Stimulated activated CD8-positive, alpha-beta memory T cell treated with anti-CD3 and anti-CD28 coated beads, Interleukin-15, amount 100 ng/mL, for 48 hours (primary cell): ENCODE measurements at places on chromosomes 2 and 18.

- DNase-seq = no peak
Measured at GRCh38 chr2:41420219-41420618, 627.6 kb upstream of the PKDCC start.

DNA sequence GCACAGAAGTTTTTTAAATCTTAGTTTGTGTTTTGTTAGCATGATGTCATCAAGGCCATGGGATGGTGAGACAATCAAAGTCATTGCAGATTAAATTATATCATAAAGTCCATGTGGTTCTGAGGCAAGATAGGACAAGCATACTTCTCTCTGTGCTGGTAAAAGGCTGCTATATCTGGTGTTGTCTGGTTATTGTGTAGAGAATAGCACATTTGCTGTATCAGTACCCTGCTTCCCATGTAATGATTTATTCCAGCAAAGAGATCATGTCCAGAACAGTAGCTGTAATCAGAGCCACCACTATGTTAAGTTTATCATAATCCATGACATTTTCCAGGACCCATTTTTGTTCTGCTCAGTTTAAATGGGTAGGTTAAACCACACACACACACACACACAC is 123.0 kb downstream of the TTC27 start:
- no peak for DNase-seq

DNA sequence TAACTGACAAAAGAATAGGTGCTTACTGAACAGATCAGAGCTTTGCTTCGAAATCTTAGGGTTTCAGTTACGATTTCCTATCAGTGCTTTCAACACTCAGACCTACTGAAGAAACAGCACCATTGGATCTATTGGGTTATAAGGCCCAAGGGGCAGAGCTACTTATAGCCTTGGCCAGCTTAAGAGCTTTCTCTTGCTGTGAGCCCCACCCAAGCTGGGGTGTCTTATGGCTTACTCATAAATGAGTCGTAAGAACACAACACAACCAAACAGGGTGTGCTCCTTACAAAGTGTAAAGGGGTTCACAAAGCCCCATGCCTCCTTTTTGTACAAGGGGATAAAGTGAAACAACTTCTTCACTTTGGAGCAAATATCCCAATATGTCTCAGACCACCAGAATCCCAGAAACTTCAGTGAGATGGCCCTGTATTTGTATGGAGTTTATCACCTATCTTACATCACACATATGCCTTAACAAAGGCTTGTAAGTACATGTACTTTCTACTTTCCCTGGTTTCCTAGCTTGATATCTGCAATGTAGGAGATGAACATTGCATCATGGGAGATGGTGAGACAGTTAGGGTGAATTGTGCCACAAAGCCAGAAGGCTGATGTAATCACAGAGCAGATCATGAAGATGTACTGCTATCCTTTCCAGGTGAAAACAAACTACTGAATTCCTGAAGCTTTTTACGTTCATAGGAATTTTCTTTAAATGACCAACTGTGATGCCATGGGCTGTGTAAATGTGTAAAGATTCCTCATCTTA is 115.5 kb upstream of the GLI2 start:
- DNase-seq = no peak

DNA sequence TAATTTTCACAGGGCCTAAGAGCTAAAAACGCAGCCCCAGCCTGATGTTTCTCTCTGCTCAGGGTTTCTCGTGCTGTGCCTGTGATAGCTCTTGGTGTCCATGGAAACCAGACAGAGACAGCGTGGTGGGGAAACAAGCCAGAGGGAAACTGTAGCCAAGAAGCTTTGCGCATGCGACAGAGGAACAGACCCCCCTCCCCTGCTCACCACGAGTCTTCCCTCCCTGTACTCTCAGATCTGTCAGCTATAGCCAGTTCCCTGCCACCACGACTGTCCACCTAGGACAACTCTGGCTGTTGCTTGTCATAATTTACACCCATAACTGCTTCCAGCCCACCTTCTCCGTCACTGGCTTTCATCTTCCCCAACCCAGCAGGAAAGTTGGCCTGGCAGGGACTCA is 13.2 kb upstream of the DNAJC27 start:
- no peak for DNase-seq

DNA sequence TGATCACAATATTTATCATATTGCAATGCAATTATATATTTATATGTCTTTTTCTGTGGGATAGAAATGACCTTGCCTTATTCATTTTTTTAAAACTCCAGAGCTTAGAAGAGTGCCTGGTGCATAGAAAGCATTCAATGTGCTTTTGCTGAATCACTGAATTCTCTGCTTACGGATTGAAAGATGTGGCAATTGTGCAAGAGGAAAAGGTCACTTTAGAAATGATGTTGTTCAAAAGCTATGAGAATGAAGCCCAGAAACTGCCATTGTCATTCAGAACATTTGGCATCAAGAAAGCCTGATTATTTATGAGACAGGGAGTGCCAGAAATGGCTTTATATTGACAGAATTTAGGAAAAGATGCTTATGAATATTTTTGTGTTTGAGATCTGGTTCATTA is 678.6 kb upstream of the CDH2 start:
- DNase-seq = no peak

- peak; percentile 0 for DNase-seq
Measured at GRCh38 chr18:41745166-41746049, 209.6 kb upstream of the PIK3C3 start.

DNA sequence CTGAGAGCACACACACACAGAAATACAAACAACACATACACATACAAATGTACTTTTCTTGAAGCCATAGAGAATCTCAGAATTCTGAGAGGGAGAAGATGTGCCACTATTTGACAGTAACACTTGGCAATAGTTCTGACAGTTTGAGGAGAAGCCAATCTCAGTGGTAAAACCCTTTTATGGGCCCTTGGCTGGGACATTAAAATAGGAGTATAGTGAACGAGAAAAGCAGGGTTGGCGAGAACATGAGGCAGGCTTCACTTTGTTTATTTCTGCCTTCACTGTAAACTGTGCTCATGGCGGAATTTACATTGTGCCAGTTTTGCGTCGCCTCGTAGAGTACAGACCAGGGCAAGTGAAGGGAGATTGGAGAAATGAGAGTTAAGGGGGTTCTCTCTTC is 449.4 kb upstream of the POU3F3 start:
- no peak for DNase-seq

DNA sequence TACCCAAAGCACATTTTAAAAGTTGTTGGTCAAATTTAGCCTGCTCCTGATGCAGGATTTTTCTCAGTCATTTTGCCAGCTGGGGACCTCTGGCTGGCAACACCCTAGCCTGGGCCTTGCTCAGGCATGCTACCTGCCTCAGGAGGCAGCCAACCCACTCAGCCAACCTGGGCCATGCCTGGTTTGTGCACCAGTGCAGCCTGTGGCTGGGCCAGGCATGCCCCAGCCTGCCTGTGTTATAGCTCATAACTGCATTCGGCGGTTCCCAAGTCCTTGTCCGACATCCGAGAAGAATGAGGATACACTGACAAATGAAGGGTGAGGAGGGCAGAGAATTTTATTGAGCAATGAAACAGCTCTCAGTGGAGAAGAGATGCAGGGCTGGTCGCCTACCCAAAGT is 608.0 kb downstream of the SUCLG1 start:
- no peak for DNase-seq

DNA sequence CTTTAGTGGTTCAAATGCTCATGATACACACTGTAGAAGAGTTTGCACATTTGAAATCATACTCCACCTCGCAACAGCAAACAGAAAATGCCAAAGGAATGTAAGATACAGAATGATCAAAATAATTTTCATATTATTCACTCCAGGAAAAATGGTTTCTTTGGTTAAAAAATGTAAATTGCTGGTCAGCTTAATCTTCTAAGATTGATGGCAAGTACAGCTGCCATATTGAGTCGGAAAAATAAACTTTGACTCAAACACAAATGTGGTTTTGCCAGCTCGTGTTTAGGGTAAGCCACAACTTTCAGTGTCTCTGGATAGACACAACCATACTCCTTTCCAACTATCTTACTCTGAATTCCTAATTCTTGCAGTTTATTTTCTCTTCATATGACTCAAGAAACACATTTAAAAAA is 154.9 kb upstream of the SMIM21 start:
- no peak for DNase-seq

DNA sequence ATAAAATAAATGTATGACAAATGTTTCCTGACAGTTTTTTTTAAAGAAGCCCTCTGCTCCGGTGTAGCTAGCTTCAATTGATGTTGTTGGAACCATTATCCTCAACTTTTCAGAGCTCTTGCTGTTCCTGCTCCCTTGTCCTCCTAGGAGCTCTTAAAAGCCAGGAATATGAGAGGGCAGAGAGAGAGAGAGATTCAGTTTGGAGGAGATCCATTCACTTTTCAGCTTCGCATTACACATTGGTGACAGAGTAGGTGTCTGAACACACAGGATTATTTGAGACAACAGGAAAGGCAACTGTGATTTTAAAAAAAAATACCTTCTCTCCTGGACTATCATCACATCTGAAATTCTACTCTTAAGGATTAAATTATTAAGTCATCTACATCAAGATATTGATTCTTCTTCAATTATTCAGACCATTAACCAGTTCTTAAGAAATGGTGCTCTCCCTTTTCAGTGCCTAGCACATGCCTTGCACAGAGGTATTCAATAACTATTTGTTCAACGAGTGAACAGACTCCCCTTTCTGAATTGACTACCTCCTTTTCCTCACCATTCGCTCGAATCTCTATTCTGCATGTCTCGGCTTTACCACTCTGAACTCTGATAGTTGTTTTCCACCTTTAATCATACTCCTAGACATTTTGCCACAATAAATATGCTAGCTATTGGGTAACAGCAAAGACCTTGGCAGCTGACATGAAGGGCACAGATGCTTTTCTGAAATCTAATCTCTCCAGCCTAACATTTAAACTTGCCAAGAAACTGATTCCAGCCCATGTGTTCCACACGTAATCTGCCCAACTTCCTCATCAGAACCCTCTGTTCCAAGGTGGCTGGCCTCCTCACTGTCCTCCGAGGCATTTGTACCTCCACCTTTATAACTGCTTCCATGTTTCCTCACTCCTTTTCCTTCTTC is 28.6 kb upstream of the SLC35F5 start:
- no peak for DNase-seq

DNA sequence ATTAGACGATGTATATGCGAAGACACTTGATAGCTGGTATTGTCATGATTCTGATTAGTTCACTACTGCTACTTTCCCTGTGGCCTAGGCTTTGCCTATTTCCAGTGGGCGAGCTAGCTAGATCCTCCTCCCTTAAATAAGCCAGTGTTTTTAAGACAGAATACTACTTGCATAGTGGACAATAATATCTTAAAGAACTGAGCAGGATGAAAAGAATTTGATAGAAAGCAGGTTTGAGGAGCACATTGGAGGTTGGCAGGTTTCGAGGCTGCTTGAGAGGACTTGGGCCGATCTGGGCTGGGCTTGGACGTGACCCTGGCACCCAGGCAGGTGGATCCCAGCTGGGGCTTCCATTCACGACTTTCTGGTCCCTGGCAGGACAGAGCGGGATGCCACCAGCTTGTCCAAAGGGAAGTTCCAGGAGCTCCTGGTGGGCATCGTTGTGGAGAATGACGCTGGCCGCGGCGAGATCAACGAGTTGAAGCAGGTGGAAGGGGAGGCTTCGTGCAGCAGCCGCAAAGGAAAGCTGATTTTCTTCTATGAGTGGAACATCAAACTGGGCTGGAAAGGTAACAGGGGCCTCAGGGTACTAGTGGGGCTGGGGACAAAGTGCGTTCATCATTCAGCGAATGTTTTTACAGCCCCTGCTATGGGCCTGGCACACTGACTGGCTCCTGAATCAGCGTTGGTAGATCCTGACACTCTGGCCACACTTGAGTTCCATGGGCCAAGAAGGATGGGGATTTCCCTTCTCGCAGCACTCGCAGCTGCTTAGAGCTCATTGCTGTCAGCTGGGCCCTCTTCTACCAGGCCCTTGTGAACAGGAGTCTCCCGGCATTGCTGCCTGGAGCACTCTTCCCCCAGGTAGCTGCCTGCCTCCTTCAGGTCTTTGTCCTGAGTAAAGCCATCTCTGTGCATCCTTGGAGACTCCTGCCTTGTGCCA is 16.9 kb downstream of the C2orf74 start:
- no peak for DNase-seq

DNA sequence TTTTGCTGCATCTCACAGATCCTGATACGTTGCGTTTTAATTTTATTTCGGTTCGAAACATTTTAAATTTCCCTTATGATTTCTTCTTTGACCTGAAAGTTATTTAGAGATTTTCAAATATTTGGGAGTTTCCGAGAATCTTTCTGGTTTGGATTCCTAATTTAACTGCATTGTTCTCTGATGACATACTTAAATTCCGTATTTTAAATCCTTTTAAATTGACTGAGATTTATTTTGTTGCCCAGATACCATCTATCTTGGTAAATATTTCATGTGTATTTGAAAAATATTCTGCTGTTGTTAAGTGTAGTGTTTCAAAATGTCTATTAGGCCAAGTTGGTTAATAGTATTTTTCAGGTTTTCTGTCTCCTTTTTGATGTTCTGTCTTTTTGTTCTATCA is 37.7 kb downstream of the MROH2A start:
- DNase-seq = no peak

DNA sequence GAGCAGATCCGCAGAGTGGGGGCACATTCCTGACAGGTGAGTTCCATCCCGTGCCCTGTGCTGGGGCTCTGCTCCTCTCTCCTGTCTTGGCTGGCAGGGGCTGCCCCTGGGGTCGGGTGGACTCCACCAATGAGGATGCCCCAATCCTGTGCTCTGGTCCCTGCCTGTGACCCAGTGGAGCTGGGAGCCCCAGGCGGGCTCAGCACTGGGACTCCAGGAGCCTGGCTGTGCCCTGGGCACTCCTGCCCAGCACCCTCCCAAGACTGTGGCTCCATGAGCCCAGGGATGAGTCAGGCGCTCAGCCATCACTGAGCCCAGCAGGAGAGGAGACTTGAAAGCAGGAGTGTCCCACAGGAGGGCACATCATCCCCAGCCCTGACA is 53.9 kb downstream of the MBP start:
- DNase-seq = no peak

- DNase-seq = no peak
Measured at GRCh38 chr2:190693533-190694232, 44.8 kb downstream of the NAB1 start.

DNA sequence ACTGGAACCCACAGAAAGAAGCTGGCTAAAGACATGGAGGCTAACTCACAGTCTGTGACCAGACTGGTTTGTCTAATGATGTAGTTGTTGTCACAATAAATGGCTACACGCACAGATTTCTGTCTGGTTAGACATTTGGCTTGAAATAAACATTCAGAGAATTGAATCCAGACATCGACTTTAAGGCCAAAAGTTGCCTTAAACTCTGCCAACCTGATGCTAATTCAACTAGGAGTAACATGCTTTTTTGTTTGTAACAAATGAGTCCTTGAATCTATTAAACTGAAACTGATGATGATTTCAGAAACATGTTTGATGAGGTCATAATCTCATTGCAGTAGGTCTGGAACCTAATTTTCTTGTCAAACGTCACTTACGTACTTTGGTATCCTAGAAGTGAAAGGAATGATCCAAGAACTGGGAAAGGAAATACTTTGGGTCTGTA is 123.8 kb downstream of the ERBB4 start:
- no peak for DNase-seq

GRCh38 chr18:47063096-47063495 is 27.7 kb upstream of the ELOA2 start:
- DNase-seq = no peak

- no peak for DNase-seq
Measured at GRCh38 chr2:205079173-205079572, 533.9 kb downstream of the PARD3B start.
